ENCODE measurements at places on chromosomes 5 and 9.

- DNase-seq, result no peak
Measured at GRCh38 chr9:75615284-75615683, 275.2 kb upstream of the PCSK5 start.

GRCh38 chr5:37576552-37576951, 197.4 kb downstream of the WDR70 start:
- no peak for DNase-seq

GRCh38 chr5:145598983-145599382, 236.2 kb downstream of the PRELID2 start:
- DNase-seq, result no peak

- DNase-seq, result no peak
Measured at GRCh38 chr5:88483964-88484672, 215.5 kb upstream of the TMEM161B start.

DNA sequence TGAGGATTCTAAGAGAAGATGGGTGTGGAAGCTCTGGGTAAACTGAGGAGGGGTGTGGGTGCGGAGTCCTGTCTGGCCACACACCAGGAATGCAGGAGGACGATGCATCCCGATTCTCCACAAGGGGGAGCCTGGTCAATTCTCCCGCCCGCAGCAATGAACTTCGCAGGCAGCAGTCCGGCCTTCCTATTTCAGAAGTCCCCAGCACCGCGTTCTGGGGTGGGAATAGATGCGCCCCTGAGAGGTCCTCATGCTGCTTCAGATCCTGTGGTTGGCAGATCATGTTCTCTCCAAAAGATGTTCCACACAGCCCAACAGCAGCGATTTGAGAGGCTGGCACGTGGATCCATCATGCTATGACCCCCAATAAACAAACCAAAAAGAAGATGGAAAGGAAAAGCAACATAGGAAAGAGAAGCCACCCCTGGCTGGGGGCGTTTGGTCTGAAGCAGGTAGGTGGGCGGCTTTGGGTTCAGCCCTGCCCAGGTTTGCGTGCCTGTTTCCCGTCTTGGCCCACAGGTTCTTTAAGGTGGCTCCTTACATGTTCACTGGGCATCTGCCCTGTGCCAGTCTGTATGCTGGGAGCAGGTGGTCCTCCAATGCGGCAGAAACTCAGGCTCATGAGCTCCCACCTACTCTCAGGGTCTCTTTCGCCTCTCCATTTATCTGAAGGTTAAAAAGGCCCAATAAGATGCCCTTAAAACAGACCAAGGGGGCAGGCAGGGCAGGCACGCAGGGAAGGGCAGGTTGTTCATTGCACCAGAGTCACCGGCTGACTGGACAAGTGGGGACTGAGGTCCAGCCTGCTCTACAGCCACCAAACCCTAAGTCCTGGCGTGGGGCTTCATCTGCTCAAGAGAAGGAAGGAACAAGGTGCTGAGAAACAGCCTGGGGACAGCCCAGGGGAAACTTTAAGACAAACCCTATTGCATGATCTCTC, 171.6 kb downstream of the PAX5 start:
- peak; percentile 33 for DNase-seq

- DNase-seq, result no peak
Measured at GRCh38 chr9:27939186-27939585, 365.9 kb upstream of the C9orf72 start.

- no peak for DNase-seq
Measured at GRCh38 chr5:33400675-33401074, 40.1 kb upstream of the TARS1 start.

GRCh38 chr5:93294996-93295395, 286.0 kb downstream of the NR2F1-AS1 start:
- DNase-seq, result no peak

- DNase-seq, result no peak
Measured at GRCh38 chr5:6256901-6257300, 121.4 kb downstream of the MED10 start.

DNA sequence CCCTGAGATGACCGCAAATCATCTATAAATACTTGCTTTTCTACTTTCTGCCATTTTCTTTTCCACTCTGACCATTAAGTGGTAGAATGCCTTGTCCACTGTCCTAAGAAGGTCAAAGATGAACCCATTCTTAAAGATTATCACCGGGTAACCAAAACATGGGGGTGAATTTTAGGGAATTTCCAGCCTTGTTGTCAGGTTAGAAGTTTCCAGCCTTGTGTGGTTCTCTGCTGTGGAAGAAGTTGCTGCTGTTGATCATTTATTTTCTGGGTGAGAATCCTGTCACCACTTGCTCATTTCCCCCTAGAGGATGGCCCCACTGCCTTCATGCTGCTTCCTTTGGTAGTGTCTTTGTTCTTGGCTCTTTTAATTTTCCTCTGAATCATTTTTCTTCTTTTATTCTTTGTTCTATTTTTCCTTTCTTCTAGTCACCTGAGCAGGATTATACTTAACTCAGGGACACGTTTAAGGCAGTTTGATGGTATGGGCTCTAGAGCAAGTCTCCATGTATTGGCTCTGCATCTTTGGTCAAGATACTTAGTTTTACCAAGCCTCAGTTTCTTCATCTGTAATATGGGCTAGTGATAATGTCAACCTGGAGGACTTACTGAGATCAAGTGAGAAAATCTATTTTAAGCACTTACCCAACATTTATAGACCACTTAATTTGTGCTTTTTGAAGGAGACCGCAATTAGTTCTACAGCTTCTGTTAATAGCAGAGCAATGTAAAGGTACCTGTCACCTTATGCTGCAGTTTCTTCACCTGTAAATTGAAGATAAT, 266.2 kb downstream of the ARHGAP26 start:
- no peak for DNase-seq

DNA sequence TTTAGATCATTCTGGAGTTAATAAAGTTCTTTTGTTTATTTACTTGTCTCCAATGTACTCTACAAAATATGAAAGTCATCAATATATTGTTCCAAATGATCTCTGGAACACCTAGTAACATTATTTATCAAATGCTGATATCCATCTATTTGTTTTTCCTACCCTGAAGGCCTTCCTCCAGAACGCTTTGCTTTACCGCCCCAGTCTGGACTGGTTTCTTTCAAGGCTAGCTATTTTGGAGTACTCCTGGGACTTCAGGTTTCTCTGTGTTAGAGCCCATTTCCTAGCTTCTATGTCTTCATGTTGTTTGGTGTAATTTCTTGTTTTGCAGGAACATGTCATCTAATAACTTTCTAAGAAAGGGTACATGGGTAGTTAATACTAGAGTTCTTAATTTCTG, 9.6 kb downstream of the HCN1 start:
- DNase-seq, result no peak

DNA sequence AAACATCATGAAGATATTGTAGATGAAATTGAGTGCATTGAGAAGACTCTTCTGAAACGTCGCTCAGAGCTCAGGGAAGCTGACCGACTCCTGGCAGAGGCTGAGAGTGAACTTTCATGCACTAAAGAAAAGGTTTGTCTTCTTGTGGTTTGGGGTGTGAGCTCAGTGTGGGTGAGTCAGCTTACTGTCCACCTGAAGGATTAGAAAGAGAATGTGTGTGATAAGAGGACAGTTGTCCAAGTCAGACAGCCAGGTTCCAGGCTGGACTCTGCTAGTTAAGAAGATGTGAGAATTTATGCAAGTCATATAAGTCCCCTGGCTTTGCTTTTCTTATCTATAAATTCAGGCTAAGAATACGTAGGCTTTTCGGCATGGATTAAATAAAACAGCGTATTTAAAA, 46.9 kb downstream of the RAB14 start:
- DNase-seq, result peak; percentile 5

DNA sequence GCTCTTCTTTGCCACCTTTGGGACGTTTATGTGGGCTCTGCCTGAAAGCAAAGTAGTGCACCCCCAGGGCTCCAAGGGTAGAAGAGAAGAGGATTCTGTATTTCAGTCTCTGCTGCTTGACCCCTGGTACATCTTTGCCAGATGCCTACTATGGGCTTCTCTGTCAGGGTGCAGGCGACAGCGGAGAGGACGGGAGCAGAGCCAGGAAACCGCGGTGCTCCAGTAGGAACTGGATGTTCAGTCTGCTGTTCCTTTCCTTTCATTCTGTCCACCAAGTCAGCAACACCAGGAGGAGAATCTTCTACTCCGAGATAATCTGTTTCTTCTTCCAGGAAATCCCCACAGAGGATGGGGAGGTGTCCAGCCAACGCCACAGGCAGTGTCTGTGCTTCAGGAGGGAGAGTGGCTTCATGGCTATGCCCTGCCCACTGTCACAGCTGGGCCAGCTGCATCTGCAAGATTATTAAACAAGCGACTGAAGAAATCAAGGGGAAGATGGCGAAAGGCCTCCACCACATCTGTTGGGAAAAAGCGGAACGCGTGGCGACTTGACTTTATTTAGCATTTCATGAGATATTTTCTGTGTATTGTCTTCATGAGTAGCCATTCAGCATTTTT, 398.3 kb downstream of the IRX1 start:
- no peak for DNase-seq

- DNase-seq, result no peak
Measured at GRCh38 chr9:93020771-93021670, 37.5 kb upstream of the SUSD3 start.

DNA sequence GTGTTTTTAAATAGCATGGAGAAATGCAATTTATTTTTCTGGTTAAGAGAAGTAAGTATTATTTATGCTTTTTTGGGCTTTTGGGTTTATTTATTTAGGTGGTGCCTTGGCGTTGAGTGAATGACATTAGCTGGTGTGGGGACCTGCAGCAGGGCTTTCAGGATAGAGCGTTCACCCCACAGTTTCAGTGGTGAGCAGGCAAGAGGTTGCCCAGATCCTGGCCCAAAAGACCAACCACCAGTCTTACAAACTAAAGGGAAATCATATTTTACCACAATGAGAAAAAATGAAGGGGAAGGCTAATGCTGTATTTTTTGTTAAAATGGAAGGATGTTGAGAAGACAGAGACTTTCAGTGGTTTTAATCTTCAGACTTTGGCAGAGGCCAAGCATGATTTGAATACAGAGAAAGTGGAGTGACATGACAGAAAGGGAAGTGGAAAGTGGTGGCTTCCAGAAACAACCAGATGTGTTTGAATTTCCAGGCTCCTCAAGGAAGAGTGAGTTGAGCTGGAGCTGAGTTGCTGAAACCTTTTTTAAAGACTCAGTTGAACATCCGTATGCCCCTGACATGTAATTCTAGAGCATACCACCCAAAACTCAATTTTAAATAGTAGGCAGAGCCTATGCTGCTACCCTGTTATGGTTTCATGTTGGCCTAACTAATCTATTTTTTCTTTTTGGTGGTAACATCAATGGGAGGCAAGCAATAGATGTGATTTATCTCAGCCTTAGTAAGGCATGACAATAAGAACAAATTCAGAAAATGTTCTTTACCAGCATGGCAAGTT, 94.8 kb downstream of the AOPEP start:
- DNase-seq, result no peak

- no peak for DNase-seq
Measured at GRCh38 chr9:8251566-8251965, 452.0 kb upstream of the DMAC1 start.

DNA sequence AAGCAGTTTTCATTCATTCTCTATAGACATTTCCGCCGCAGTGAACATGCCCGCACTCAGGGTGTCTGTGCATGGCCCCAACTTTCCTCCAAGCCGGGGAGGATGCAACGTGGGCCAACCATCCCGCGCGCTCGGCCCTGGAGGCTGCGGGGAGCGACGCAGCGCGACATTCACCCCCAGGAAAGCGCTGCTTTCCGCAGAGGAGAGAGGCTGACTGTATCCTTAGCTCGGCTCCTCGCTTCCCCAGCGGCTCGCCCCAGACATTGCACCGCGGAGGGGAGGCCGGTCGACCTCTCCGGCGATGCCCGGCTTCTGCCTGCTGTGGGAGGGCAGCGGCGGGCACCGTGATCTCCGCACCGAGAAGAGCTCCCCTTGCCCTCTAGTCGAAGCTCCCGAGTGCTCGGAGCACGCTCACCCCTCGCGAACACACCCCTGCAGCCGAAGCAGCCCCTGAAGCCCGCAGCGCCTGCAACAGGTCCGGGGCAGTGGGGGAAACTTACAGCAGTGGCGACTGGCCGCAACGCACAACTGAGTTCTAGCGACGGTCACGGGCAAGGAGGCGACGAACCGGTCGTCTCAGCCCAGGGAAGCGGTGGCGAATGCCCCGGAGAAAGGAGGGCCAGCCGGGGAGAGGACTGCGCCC, 600 bp downstream of the ENC1 start:
- DNase-seq, result peak; percentile 38

GRCh38 chr5:36462295-36463021, 143.9 kb upstream of the SLC1A3 start:
- DNase-seq, result peak; percentile 26

- peak; percentile 97 for DNase-seq
Measured at GRCh38 chr5:167634432-167634831, 657.0 kb upstream of the WWC1 start.

DNA sequence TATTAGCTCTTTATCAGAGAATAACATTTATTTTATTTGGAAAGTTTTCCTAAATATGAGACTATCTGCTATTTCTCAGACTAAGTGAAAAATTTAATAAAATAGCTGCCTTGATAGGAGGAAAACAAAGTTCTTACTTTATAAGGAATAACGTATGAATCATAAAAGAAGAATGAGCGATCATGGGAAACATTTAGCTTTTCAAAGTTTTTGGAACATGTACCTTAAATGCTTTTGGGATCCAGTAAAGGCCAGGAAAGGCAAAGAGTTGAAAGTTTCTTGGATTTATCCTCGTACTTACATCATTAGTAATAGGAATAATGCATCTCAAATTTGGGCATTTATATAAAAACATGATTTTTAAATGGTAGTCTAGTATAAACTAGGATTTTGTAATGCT, 19.4 kb downstream of the OGN start:
- DNase-seq, result peak; percentile 57

GRCh38 chr5:57486027-57486602, 3.5 kb upstream of the ACTBL2 start:
- DNase-seq, result no peak

DNA sequence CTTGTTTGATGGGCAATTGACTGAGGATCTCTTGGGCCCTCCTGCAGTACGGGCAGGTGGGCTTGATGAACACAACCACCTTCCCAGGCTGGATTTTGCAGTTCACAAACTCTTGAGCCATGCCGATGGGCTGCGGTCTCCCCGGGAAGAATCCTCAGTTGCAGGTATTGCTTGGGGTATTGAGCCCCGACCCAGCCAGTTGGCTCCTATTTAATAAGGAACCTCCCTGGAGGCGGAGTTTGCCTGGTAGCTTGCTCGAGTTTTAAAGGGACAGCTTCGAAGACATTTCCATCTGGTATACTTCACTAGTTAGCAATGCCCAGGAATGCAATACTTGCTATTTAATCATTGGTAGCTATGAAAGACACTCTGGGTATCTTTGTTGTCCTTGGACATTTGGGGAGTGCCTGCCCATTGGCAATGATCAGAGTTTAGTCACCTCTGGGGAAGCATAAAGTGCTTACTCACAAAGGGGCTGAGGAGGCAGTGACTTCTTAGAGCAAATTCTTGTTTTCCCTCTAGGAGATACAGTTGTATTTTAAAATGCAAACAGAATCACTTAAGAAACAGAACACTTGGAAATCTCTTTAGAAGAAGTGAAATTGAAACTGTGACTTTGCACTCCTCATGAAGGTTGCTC, at the start of gene GLRX:
GLRX (minus strand) TSS at position 185 of the 640 bp plus-strand sequence; CDS start at position 121, 64 bp downstream.
- DNase-seq, result peak; percentile 96

All from fibroblast of mammary gland (primary cell).